CD4-positive, alpha-beta T cell (primary cell): ENCODE measurements at places on chromosomes 5 and 9. TPM values are rescaled to one million over a fixed set of nuclear protein-coding genes. Genes with fewer than 3 reads are reported as not detected.
A peak's percentile ranks its signal among the peaks of the same experiment; 100 is the strongest.

SLC6A3 gene
- total RNA-seq = 0.08 TPM

COQ4 gene
- 21.7 TPM for total RNA-seq

LCN2 gene
- not detected for total RNA-seq

MEF2C gene
- 0.60 TPM for total RNA-seq

DNA sequence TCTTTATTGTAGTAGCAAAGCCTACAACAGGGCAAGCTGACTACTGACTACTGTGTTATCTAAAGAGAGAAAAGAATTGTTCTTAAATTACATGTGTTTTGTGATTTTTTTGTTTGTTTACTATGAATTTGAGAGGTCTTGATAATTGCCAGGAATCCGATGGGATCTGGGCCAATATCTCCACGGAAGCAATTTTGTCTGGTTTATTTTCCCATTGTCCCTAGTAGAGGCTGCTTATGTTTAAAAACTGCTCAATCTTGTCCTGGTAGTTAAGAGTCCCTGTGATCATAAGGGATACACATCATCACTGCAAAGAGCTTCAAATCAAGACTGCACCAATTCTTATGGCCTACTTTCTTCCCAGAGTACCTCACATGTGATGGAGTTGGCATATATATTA lies 94.4 kb downstream of the GLDC start:
- DNase-seq = no peak

GRCh38 chr5:103003872-103004271 lies 116.1 kb downstream of the GIN1 start:
- DNase-seq = no peak

DNA sequence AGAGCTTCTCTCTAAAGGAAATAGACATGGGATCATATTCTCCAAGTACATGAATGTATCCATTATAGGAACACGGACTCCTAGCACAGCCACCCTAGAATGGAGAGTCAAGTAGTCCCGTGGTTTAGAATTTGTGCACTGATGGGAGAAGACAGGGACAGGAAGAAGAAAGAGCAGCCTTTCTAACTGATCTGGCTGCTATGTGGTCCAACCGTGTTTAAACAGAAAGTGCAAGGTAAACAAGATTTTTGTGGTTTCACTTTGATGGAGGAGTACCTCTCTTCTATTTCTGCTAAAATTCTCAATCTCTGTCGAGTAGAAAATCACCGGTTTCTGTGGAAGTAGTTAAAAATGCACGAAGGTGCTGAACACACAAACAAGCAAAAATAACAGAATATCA lies 171.3 kb downstream of the ST8SIA4 start:
- no peak for DNase-seq

DNA sequence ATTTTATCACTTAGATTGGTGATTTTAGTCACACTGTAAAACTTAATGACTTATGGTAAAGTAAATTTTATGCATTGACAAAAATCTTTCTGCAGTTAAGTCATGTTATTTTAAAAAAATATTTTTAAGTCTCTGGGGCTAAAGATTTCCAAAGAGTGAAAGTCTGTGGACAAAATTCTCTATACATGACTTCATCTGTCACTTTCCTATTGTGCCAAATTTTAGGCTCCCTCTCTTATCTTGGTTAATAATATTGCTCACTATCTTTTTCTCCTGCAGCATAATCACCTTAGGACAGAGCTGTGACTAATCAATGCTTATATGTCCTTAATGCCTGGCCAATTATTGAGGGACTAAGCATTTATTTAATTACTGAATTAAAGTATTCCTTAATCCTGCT lies 15.2 kb downstream of the LURAP1L start:
- no peak for DNase-seq

DNA sequence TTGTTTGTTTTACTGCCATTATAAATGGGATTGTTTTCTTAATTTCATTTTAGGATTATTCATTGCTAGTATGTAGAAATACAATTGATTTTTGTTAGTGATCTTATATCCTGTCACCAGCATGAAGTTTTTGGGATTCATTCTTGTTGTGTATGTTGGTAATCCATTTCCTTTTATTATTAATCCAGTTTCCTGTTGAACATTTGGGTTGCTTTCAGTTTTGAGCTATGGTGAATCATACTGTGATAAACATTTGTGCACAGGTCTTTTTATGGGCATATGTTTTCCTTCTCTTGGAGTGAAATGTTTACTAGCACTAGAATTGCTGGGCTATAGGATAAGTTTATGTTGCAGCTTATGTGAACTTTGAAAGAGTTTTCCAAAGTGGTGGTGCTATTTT lies 69.6 kb downstream of the MAN2A1 start:
- DNase-seq = no peak

- no peak for DNase-seq
Observed at GRCh38 chr9:90956026-90956810, 154.6 kb downstream of the SYK start.

DNA sequence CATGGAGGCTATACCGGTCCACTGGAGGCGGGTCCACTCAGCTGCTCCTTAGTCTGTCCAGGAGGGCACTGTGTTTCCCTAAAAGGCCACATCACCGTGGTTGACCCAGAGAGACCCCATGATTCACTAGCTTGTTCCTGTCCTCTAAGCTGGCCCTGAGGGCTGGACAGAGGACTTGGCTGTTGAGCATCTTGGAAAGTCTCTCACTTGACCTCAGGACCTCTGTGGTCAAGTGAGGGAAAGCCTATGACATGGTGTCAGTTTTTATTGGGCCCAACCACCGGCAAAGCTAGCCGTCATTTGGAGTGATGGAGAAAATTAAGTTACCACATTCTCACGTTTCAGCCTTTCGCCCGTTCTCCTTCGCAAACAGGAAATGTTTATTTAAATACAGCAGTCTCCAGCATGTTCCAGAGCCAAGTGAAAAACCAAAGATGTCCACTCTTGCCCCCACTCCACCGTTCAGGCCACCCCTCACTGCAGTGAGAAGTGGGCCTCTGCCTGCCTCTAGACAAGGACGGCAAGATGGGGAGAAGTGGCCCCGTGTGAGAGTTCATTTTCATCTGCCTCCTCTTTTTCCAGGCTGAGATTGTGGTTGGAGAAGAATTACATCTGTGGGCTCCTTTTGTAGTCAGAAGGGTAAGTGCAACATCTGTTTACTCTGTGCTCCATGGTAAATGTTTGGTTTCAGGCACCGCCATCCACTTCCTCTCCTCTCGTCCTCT lies 4.4 kb downstream of the SLIT3 start:
- DNase-seq = no peak

- DNase-seq = no peak
Observed at GRCh38 chr5:78232163-78232562, 62.3 kb downstream of the AP3B1 start.

GRCh38 chr9:89808756-89809181 lies 204.0 kb downstream of the GADD45G start:
- no peak for DNase-seq

DNA sequence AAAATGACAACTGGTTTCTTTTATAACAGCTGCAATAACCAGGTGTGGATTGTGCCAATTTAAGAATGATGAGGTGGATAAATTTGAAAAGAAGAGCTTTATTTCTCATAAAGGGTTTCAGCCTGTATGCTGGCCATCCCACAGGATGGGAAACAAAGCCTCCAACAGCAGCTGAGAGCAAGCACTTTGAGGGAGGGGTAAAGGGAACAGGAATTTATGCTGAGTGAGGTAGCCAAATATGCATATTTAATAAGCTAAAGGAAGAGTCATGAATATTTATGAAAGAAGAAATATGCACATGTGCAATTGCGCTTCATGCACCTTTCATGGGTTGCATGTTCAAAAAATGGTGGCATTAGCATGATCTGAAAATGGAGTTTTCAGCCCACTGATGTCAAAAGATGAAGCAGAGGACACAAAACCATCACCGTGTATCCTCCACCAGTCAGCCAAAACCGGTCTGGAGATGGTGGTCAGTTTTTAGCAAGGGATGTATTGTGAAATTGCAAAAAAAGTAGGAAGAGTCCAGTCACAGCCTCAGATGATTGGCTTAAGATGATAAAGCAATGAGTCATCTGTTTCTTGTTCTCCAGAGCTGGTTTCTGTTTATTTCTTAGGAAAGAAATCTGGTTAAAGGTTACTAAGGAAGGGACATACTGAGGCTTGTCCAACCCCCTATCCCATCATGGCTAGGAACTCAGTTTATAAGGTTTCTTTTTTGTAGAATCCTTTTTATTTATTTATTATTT lies 47.9 kb downstream of the DEPDC1B start:
- DNase-seq = no peak

DNA sequence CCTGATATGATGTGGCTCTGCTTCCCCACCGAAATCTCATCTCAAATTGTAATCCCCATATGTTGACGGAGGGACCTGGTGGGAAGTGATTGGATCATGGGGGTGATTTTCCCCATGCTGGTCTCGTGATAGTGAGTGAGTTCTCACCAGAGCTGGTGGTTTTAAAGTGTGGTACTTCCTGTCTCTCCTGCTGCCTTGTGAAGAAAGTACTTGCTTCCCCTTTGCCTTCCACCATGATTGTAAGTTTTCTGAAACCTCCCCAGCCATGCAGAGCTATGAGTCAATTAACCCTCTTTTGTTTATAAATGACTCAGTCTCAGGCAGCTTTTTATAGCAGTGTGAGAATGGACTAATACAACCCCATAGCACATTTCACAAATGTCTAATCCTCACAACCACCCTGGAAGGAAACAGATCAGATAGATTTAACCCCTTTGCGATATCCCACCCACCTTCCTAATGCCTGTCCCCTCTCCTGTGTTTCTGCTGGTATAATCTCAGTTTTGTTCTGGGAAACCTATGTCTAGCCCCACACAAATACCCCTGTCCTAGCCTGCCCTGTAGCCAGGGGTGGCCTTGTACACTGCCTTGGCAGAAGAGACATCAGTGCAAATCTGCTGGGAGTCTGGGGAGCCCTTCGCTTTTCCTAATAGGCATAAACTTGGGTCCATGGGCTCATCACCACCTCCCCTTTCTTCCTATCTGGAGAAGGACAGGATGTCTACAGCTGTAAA lies 157.0 kb upstream of the RAI14 start:
- no peak for DNase-seq

DNA sequence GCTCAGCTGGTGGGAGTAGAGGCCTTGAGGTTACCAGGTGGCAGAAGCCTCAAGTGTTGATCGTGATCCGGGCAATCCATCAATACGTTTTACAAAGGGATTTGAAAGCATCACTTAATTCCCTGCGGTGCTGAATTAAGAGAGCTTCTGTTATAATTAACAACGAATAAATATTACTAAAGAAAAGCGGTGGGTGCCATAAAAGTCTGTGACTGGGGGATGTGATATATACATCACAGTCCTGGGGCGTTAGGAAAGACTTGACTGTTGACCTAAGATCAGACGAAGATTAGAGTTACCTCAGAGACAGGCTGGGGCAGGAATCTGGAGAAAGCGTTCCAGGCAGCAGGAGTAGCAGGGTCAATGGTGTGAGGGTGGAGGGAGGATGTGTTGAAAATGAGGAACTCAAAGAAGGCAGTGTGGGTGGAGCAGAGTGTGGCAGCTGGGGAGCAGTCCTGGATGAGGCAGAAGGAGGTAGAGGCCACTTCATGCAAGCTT lies 6.7 kb upstream of the C5orf63 start:
- no peak for DNase-seq

GRCh38 chr5:136053336-136054141 lies 24.8 kb downstream of the TGFBI start:
- DNase-seq = no peak

DNA sequence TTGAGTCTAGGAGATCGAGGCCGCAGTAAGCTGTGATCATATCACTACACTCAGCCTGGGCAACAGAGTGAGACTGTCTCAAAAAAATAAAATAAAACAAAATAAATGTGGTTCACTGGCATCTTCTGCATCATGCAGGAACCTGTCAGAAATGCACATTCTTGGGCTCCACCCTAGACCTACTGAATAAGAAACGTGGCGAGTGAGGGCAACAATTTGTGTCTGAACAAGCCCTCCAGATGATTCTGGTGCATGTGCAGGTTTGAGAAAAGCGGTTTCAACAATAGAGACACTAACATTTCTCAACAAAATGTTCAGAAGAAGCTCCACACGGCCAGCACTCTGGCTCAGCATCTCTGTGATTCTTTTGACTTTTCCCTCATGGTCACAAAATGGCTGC lies 42.8 kb upstream of the CPEB4 start:
- no peak for DNase-seq

DNA sequence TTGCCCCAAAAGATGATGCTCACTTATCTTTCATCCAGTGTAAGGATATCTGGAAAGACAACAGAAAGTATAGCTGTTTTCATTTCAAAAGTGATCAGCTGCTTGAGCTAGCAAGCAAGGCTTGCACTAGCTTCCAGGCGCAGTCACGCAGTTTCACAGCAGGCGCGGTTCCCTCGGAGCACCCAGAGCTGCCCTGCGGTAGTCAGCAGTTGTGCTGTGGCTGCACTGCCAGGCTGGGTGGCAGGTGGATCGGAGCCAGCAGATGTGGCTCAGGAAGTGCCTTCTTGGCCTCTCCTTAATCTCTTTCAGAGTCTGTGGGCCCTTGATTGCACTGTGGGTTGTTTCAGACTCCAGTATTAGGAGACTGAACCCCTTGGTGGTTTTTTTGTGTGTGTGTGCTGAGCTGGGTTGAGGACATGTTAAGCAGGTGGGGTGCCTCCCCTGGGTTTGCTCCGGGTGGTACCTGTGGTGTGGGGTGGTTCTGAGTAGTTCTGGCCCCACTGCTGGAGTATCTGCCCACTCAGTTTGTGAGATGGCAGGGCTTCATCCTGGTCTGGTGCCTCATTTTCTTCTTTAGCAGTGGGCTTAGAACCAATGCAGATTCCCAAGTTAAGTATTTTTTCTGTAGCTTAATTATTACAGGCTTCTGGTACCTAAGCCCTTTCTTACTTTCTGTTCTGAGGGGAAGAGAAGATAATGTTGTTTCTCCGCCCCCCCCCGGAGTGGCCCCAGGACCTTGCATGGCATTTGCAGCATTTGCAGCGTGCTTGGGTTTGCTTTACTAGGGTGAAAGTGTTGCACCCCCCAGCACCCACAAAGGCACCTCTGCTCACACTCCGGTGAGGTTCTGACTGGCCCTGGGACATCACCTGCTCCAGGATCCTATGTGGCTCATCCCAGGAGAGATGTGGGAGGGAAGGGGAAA lies 16.4 kb downstream of the TENT4A start:
- DNase-seq = peak; percentile 45

DNA sequence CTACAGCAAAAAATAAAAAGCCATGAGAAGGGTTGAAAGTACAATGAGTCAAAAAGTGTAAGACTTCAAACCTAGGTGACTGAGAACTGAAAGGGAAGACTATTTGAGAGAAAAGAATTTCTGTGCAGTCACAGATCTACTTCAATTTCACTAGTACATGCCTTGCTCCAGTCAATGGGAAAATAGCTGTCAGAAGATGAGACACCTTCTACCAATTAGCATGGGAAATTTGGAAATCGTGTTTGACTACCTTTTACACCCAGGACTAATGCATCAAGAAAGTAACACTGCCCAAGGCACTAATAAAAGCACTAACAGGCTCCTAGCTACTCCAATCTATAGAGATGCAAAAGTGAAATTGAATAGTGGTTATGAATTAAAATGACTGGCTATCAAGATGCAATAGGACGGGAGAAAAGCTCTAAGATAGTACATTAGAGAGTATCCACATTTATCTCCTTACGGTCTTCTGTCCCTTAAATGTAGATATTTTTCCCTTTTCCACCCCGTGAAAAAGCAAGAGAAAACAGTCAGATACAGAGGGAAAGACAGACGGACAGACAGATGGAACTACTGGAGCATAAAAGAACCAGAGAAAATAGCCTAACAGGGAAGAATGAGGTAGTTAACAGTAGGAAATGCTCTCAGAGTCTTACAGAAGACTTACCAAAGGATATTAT lies 15.2 kb downstream of the ERP44 start:
- no peak for DNase-seq
